CD4-positive, alpha-beta T cell treated with Interleukin-6 at 100 ng/mL for 8 hours (primary cell): ENCODE measurements at places on chromosomes 12 and 14.

DNA sequence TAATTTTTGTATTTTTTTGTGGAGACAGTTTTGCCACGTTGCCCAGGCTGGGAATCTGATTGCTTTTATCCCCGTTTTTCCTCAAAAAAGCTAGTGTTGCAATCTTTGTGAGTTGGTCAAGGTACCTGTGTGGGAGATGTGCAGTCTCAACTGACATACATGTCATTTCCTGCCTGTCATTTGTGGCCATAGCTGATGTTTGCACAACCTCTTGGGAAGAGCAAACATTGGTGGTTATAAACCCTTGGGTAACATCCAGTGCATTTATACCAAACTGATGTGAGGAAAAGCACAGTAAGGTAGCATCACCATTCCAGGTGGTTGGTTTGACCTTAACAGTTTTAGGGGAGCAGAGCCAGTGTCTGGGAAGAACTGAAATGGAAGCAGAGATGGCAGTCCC lies 54.7 kb downstream of the ATG14 start:
- no peak for DNase-seq

DNA sequence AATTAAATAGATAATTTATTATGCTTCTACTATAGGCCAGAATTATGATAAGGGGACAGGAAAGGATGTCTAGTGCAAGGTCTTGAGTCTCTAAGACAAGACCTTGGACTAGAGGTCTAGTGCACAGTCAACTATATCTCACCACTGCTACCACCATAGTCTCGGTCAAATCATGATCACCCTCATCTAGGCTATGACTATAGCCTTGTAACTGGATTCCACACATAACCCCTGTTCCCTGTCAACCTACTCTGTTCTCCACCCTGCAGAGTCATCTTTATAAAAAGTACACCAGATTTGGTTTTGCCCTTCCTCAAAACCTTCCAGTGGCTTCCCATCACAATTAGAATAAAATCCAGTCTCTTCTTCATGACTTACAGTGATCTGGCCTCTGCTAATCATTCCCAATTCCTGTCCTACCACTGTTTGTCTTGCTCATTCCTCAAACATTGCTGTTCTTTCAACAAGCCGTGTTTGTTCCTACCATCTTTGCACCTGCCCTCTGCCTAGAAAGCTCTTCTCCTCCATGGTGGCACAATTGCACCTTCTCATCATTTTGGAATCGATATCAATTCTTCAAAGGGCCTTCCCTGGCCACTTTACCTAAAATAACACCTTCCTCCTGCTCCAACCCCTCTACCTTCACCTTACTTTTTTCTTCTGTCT lies 169.4 kb downstream of the FOXN3 start:
- DNase-seq: no peak

GRCh38 chr14:101775826-101776225 lies 14.3 kb downstream of the PPP2R5C start:
- DNase-seq: no peak

DNA sequence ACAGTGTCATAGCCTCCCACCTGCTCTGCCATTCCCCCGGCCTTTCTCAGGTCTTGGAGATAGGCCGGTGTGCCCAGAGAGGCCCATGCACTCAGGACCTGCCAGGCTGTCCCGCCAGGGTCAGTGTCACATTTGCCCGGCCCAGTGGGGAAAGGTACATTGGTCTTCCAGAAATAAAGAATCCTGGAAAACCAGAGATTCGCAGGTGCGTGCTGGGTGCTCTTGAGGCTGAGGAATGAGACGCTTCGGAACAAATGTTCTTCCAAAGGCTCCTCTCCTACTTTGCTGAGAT lies 205.8 kb upstream of the RTL1 start:
- no peak for DNase-seq

- DNase-seq: peak; percentile 19
Observed at GRCh38 chr14:97777622-97778355, 980.6 kb downstream of the VRK1 start.

GRCh38 chr12:131895640-131896079 lies 1.2 kb downstream of the ULK1 start:
- DNase-seq: no peak

DNA sequence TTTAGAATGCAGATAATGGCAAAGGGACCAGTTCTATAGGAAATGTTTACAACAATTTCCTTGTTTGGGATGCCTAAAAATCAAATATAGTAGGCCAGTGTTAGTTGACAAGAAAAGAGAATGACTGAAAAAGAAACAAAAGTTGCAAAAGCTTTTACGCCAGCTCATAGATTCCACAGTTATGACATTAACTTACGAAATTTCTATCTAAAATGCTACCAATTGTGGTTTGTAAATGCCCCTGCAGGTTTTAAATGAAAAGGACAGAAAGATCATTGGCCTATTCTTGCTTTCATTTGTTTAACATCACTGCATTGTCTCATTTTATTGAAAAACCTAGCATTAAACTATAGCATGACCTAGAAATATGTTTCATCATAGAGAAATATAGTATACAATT lies 345.8 kb downstream of the CCDC91 start:
- no peak for DNase-seq

GRCh38 chr12:107032266-107032665 lies 45.3 kb upstream of the MTERF2 start:
- no peak for DNase-seq

- DNase-seq: no peak
Observed at GRCh38 chr14:61003571-61003970, 22.5 kb downstream of the SLC38A6 start.

DNA sequence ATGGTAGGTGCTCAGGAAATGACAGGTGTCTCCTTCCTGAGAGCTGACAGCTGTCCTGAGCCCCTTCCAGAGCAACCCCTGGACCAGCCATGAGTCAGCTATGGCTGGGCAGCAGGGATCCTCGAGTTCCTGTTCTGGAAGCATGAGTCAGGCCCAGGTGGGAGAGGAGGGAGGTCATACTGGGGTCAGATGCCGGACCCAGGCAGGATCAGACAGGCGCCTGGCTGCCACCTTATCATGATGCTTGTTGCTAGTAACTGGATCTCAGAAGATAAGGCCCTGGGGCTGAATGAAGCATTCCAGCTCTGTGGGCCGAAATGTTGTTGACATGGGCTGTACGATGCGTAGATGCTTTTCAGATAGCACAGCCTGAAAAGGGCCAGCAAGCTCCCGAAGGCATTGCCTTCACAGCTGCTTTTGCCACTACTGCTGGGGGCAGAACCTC lies 17.4 kb upstream of the KRT7 start:
- no peak for DNase-seq

DNA sequence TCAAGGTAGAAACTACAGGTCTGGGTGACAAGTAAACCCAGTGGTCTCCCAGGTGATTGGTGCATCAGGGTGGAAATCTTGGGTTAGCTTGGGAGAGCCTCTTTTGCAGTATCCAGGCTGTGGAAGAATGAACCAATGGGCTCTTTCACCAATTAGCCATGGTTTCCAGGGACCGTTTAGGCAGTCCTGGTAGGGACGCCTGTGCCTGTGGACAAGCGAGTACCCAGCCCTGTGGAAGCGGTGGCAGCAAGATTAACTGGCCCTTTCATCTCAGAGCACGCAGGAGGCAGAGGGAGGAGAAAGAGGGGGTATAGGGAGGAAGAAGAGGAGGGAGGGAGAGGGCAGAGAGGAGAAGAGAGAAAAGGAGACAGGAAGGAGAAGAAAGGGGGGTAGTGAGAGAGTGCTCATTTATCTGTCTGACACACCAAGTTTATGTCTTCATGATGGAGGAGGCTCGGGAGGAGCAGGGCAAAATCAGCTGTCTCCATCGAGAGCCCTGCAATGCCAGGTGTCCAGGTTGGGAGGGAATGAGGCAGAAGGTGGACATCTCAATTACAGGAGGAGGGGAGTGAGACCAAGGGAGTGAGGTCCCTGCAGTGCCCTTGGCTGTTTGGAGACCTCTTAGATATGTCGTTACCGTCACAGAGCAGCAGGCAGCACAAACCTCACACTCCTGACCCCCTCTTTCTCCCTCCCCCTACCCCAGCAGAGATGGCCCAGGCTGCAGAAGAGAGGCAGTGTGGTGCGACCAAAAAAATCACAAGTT lies 4.6 kb upstream of the ZDHHC22 start:
- no peak for DNase-seq

GRCh38 chr14:86665975-86666374 lies 1136.0 kb downstream of the FLRT2 start:
- no peak for DNase-seq

DNA sequence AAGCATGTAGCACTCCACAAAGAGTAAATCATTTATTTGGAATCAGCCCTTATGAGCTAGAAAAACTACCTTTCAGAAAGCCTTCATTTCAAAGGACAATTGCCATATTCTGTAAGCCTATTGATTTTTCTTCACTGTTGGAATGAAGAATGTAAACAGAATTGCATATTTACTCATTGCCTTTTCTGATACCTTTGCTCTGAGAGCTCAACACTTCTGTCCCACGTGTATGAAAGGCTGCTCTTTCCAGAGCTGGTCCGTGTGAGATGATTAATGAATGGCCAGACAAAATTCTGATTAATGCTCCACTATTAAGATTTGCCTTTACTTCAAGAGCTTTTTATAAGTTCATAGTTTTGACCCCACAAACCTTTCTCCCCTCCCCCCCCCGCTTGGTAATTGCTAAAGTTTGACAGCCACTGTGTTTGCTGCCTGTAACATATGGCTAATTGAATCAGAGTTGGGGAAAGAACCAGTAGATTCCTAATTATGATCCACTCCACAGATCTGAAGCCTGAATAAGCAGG lies 63.0 kb upstream of the PLEKHA5 start:
- no peak for DNase-seq

GRCh38 chr12:92513231-92513730 lies 189.5 kb upstream of the PLEKHG7 start:
- DNase-seq: no peak

DNA sequence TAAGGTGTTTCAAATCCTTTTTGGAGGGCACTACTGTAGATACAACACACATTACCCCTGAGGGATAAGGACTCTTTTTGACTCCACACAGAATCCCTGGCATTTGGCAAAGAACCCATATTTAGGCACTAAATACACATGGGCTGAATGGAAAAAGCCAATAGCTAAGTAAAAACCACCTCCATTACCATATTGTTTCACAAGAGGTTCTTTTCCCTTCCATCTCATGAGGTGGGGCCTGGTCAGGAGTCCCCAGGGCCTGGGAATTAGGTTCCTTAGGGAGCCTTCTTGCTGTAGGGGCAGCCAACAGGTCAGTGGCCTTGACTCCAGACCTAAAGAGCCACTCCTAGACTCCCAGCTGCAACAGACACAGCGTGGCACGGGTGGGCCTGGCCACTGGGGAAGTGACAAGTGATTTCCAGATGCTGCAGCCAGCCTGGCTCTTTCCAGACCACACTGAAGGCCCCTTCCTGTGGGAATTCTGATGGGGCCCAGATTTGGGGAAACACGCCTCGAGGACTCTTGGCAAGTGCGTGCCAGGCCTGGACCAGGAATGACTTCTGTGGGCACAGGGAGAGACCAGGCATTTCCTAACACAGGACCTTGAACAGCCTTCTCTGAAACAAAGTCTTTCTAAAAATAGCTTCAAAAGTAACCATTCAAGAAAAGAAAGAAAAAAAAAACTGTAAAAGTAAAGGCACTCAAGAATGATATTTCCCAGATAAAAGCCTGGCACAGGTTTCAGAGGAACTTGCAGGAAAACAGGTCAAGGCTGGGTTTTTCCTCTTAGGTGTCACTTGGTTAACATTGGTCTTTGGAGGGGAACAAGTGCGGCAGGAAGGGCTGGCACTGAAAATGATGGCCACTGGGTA lies 18.1 kb downstream of the SSH1 start:
- DNase-seq: no peak

- no peak for DNase-seq
Observed at GRCh38 chr12:54680374-54680773, 32.2 kb upstream of the DCD start.

GRCh38 chr14:95055318-95055717 lies 102.0 kb downstream of the DICER1 start:
- no peak for DNase-seq
